ENCODE measurements at places on chromosomes 2 and 18.

DNA sequence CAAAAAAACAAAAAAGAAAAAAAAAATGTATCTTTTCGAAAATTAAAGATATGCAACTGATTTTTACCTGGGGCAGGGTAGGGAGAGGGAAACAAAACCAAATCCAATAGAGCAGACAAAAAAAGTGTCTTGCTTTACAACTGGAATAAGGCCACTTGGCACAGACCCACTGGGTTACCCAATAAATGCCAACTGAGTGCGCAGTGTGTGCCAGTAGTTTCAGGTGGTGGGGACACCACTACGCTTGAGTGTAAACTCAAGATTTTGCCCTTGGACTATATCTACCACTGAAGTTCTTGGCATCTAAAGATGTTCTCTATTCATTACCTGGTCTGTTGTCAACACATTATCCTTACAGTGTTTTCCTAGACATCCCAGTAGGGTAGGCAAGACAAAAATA, 16.3 kb downstream of the VPS4B start:
- no peak for DNase-seq

GRCh38 chr18:37900326-37900725, 334.7 kb upstream of the CELF4 start:
- no peak for DNase-seq

DNA sequence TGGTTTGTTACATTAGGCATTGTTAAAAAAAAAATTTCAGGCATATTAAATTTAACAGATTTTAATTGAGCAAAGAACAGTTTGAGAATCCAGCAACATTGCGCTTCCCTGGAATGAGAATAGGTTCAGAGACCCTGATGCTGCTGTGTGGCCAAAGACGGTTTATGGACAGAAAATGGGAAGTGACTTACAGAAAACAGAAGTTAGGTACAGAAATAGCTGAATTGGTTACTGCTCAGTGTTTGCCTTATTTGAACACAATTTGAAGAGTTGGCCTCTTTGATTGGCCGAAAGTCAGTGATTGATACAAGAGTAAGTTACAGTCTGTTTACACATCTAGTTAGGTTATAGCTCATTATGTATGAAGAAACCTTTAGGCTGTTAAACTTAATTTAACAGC, 6.0 kb upstream of the NEDD4L start:
- DNase-seq = no peak

GRCh38 chr2:38615237-38615636, 12.5 kb upstream of the HNRNPLL start:
- DNase-seq = no peak

DNA sequence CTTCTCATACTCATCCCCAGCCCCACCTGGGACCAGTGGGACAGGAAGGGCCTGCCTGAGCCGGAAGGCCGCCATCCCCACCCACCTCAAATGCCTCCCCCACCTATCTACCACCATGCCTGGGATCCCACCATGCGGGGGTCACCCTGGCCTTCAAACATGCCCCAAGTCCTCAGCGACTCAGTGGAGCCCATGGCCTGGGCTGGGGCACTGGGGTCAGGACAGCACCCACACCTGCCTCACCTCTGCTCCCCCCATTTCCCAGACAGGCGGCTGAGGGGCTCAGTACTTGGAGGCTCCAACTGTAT, 7.6 kb downstream of the INHBB start:
- no peak for DNase-seq

DNA sequence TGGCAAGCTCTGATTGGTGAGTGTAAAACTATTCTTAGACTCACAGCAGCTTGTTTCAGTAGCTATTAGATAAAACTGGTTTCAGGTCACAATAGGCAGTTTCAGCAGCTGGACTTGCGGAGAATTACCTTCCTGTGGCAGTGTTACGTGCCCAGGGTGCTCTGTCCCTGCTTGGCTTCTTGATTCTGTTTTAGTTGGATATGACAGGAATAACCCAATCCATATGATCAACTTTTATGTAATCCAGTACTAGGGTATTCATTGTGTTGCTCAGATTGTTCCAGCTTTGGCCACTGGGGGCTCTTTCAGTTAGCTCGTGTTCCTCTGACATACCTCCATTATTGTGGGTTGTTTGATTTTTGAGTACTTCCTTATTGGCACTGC, 43.1 kb downstream of the INPP4A start:
- DNase-seq = no peak

DNA sequence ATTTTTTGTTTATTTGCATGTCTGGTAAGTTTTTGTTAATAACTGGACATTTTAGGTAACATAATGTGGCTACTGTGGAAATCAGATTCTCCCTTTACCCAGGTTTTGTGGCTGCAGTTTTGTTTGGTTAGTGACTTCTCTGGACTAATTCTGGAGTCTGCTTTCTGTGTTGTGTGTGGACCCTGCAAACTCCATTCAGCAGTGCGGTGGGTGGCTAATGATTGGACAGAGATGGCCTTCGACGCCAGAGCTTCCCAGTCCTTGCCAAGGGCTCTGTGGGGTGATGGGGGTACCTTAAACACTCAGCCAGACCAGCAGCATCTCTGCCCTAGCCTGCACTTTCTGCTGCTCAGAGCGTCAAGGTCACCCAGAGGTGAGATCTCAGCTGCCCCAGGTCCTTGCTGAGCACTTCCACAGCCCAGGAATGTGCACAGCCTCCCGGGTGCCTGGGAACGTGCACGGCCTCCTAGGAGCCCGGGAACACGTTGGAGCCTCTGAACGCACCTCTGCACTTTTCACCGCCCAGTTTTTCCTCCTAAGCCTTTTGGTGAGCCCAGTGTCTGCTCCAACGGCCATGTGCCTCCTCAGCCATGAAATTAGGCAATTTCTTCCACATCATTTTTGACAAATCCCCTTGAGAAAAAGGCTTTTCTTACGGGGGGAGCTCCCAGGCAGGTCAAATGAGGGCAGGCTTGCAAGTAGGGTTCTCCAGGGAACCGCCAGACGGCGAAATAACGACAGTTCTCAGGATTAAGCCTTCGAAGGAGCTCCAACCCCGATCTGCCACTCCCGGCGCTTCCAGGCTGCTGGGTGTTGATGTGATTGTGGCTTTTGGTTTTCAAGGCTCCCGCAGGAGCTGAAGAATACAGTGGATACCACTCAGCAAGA, 35.2 kb upstream of the KLF11 start:
- no peak for DNase-seq

GRCh38 chr2:72080286-72081145, 67.1 kb downstream of the CYP26B1 start:
- no peak for DNase-seq

DNA sequence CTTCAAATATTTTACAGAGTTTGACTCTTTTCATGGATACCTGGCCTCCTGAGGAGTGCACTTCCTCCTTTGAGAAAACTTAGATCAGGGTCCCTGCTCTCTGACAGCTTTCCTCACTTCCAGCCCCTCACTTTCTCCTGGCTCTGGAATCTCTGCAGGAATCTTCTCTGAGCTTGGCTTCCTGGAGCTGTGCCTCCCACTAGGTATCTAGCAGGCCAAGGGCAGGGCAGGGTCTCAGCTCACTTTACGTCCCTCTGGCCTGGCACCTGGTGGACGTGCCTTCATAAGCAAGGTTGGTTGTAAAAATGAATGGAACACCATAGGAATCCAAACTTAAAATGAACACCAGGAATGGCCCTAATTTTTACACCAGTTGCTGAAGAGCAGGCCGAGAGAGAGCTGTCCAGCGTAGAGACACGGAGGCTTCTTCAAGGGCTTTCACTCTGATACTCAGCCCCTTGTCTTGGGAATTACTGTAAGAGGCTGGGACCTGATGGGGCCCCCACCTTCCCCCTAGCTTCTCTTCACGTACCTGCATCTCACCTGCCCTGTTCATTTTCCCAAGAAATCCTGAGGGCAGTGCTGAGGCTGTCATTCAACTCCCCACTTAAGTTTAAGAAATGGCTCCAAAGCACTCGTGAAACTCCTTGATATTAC, 426.9 kb upstream of the ID2 start:
- no peak for DNase-seq

GRCh38 chr2:85828725-85829124, 60.1 kb downstream of the ST3GAL5 start:
- no peak for DNase-seq

- DNase-seq = no peak
These were observed 206.8 kb upstream of the MEIS1 start for GRCh38 chr2:66228128-66228547.

- no peak for DNase-seq
These were observed 61.4 kb upstream of the DNER start for GRCh38 chr2:229775614-229776313.

GRCh38 chr18:37166491-37166890, 337.6 kb downstream of the KIAA1328 start:
- no peak for DNase-seq

DNA sequence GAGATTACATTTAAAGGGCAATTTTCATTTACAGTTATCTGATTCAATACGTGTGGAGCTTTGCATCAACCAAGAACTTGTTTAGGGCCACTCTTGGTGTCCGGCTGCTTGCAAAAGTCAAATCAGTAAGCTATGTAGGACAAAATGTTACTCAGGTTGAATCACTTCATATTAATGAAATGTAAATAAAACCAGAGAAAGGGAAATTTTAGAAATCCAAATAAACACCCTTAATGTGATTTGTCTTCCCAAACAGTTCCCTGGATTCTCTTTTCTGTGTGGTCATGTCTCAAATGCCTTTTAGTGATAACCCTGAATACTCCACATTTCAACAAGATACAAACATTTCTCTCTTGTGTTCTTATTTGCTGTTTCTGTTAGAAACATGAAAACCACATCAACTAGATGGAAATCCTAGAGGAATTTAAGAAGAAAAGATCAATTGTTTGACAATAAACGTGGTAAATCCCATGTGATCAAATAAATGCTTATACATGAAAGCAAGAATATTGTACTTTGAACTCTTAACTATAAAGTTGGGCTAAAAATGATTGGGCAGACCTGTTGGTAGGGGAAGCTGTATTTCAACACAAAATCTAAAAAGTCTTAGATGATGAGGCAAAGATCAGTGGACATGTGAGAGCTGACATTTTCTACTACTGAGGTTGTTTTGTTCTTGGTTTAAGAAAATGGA, 101.3 kb downstream of the CDC42EP3 start:
- no peak for DNase-seq

- DNase-seq = no peak
These were observed 118.0 kb upstream of the TACR1 start for GRCh38 chr2:75317316-75317715.

DNA sequence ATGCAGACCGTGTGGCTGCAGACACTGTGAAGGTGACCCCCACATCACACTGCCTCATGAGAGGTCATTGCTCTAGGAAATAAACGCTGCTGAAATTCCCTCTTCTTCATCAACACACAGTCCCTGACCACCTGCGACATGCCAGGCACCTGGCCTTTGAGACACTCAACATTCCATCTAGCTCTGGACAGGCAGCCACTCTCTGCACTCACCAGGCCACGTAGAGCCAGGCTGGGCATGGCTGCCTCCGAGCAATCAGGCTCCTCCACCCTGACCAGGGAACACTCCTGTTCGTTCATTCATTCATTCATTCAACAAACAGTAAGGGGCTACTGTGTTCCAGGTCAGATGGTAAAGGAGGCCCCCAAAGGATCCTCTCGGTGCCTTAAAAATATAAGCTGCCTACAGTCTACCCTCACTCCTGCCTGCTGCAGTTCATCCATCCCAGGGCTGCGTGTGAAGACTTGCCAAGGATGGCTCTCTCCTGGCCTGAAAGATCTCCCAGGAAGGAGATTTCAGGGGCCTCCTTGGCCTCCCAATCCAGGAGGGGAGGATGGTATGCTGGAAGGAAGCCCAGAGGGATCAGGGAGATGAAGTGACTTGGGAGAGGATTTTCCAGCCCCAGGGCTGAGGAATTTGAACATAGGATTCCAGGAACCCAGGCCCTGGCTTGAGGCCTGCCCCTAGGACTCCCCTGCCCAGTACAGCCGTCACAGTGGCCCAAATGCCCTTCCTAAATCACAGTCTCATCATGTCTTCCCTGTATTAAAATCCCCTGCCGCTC, 66.7 kb downstream of the TNS1 start:
- DNase-seq = no peak

- DNase-seq = peak; percentile 60
These were observed at the start of gene MAT2A for GRCh38 chr2:85538507-85539360. TSS of gene MAT2A (plus strand) at chr2:85539168. CDS start at chr2:85539288, 120 bp downstream.

- DNase-seq = no peak
These were observed 35.4 kb upstream of the EML4 start for GRCh38 chr2:42133771-42134195.

- no peak for DNase-seq
These were observed 106.3 kb downstream of the GYPC start for GRCh38 chr2:126761981-126762878.

DNA sequence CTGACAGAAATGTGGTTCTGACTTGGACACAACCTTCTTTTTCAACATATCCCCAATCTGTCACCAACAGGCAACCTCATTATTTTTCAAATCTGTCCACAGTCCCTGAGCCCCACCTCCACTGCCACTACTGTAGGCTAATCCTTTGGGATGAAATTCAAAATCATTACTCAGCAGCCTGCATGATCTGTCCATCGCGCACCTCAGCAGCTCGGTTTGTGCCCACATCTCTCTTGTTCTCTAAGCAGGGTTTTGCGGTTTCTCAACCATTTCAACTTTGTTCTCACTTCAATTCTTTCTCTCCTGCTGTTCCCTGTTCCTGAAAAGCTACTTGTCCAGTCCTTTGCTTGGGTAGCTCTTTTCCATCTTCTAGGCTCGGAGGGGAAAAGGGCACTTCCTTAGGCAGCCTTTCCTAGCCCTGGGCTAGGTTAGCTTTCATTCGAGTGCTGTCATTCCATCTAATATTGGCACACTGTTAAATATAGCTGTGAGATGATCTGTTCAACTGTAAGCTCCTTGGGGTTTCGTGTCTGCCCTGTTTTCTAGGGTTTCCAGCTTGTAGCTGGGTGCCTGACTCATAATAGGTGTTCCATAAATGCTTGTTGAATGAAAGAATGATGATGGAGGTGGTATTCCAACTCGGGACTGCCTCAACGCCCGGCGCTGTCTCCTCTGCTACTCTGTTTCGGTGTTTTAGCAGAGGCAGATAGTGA, 653 bp upstream of the ANKAR start:
- DNase-seq = no peak

- DNase-seq = no peak
These were observed 95.5 kb downstream of the THNSL2 start for GRCh38 chr2:88265352-88266303.

DNA sequence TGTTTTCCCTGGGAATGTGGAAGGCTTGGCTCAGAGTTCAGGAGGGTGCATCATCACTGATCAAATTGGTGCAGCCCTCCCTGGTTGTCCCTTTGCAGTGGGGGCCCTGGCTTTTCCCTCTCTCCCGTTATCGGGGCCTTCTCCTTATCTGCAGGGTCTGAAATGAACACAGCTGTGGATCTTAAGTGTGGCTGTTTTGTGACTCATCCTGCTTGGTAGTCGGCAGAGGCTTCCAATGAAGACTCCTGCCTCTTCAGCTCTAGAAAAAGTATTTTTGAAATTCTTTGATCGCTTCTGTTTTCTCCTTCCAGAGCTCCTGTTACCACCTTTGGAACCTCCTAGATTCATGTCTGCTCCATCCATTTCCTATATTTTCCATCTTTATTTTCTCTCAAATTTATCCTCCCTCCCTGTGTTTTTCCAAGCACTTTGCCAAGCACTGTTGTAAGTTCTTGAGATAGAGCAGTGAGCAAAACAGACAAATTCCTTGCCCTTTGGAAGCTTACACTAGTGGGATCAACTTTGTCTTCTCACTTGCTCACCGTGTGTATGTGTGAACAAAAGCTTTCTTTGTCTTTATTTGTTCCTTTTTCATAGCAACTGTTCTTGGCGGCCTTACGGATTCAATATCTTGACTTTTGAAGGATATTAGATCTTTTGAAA, 45.7 kb downstream of the RALB start:
- no peak for DNase-seq

GRCh38 chr18:33735428-33735827, 157.4 kb downstream of the ASXL3 start:
- DNase-seq = no peak

GRCh38 chr2:178700922-178701342, 106.3 kb downstream of the TTN start:
- no peak for DNase-seq
